Stimulated activated CD8-positive, alpha-beta memory T cell treated with anti-CD3 and anti-CD28 coated beads, Interleukin-2, amount 100 ng/mL, for 48 hours (primary cell): ENCODE measurements at places on chromosomes 12 and 14.

DNA sequence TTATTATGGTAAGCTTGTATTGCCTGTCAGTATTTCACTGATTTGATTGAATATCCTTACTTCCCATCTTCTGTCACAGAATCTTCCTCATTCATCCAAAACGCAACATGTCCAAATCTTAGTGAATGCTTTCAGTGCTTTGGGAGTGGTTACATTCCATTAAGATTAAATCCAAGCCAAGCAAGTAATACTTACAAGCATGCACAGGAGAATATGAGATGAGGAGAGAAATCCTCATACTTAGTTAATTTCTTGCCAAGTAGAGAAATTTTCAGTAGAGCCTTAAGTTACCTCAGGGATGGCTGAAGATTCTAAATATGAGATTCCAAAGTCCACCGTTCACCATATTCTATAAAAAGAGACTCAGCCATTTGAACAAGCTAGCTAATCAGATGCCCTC lies 316.0 kb downstream of the RAD51B start:
- DNase-seq: no peak

GRCh38 chr12:12741660-12742059 lies 24.5 kb downstream of the CDKN1B start:
- no peak for DNase-seq

GRCh38 chr12:104578453-104578852 lies 121.7 kb downstream of the CHST11 start:
- peak; percentile 28 for DNase-seq

DNA sequence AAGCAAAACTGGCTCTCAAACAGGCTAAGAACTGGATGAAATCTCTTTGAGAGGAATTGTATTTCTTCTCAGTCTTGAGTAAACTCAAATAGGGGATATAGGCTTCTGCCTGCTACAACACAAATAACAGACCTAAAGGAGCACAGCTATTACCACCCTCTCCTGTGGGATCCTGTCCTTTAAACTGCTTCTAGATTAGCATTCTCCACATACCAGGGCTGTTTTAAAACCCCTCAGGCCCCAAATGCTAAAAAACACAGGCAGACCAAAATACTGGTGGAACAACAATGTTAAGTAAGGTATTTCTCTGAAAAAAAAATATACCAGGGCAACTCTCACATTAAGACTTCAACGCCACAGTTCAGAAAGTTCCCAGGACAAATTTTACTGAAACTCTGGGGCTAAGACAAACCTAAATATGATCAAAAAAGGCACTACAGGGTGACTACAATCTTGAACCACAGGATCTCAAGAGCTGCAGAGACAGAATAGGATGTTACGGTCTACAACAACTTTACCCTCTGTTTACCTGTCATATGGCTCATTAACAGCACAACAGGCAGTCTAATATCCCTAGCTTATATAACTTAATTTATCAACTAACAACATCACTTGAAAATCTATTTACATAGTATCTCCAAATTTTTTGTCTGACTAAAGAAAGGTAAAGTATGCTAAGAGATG lies 7.2 kb downstream of the CPNE8 start:
- DNase-seq: no peak
